Activated naive CD8-positive, alpha-beta T cell treated with anti-CD3 and anti-CD28 coated beads, Interleukin-2, amount 10 ng/mL, durations not matched to agents 7 days and 5 days (primary cell): ENCODE measurements at places on chromosomes 6 and 20.

- no peak for DNase-seq
Observed at GRCh38 chr6:14656649-14657048, 539.1 kb downstream of the CD83 start.

GRCh38 chr6:157665180-157665579 is 157.9 kb upstream of the SNX9 start:
- DNase-seq, result no peak

GRCh38 chr6:134902074-134902861 is 47.6 kb downstream of the ALDH8A1 start:
- DNase-seq, result no peak

GRCh38 chr6:131574133-131574532 is 1.1 kb downstream of the ARG1 start:
- no peak for DNase-seq

DNA sequence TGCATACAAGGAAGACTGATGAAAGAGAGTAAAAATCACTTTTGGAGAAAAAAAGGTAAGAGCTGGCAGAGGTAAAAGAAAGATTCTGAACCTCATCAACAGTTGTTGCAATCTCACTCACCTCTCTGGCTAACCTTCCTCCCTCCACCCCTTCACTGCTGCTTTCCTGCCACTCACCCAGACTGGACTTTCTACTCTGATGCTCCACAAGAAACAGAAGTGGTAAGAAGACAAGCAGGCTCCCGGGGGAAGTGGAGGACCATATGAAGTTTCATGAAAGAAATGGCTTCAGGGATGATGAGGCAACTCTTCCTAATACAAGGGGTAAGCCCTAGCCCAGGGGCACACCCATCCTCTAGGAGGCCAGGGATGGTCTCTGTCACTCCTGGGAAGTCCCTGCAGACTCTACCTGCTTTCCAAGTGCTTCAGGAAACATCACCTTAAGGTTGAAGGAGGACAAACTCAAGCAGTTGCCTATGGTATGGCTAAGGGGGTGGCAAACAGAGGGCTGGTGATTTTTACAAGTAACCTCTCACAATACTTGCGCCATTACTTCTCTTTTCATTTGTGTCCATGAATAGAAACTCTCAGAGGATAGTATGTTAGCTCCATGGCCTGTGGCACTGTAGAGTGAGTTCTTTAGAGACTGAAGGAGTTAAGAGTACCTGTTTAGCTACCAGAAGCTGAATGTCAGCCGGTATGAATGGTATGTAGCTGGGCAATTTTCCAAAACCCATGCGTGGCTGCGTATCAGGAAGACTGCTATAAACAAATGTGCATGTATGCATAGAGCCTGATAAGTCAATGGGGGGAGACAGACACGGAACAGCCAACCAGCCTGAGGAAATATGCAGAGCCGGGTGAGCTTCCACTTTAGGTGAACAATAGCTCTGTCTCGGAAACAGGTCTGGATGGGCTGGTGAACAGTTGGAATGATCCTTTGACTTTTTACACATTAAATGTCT is 112.0 kb downstream of the BACH2 start:
- no peak for DNase-seq

DNA sequence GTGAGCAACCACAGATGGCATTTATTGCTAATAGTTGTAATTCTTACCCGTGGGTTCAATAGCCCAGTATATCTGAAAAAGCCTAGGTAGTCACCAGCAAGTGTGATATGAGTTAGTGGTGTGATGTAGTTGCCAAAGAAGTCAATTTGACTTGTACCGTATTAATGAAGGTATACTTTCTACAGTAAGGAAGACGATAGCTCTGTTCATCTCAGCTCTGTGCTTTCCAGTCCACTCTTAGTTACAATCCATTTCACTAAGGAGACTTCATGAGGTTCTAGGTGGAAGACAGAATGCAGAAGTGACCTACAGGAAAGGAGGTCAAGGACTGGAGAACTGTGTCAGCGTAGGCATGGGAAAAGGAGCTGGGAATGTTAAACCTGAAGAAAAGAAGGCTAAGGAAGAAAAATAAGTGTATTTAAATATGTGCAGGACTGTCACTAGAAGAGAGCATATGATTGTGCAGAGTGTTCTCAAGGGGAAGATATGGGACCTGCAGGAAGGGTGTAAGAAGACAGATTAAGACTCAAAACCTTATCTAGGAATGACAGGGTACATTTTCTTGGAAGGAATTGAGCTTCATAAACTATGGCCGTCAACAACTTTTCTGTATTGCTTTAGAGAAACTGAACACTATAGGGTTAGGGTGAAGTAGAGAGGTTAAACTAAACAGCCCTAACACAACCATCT is 116.9 kb upstream of the SCGN start:
- DNase-seq, result no peak

- DNase-seq, result peak; percentile 95
Observed at GRCh38 chr6:42547407-42548329, 16.2 kb upstream of the UBR2 start.

GRCh38 chr20:5890773-5891441 is 59.4 kb downstream of the TRMT6 start:
- DNase-seq, result no peak

DNA sequence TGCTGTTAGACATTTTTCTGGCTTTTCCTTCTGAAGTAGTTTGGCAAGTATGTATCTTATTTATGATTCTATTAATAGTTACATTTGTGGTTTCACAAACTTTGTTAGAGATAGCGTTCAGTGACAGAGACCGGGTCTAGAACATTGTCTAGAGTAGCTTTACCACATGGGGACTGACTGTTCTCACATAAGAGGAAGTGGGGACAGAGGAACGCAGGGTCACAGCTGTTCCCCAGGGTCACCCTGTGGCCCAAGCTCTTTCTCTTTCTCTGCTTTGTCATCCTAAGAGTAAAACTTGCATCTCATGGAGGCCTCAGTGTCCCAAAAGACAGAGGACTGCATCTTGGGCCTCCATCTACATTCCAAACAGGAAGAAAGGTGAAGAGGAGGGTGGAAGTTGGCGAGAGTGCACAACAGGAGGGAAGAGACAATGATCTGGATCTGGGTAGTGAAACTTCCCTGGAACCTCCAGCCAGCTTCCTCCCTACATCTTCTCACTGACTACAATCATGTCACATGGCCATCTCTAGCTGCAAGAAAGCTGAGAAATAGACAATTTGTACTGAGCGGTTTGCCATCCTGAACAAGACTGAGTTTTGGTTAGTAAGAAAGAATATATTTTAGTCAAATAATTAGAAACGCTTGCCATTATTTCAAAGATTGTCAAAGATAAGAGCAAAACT is 645.8 kb upstream of the ARID1B start:
- no peak for DNase-seq

DNA sequence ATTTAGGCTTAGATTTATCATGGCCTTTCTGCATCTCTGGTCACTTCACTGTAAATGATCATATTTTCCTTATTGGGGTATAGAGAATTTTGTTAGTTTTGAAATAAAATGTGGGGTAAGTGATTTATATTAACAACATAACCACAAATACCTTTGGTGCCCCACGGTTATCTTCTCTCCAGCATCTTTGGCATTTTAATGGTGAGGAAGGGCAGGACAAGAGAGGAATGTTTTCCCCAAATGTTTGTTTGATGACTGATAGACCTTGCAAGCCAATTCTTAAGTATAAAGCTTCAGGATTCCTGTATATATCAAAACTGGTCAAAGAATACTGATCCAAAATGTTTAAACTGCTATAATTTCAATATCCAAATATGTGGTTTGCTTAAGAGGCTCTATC is 171.6 kb upstream of the SMLR1 start:
- DNase-seq, result no peak

DNA sequence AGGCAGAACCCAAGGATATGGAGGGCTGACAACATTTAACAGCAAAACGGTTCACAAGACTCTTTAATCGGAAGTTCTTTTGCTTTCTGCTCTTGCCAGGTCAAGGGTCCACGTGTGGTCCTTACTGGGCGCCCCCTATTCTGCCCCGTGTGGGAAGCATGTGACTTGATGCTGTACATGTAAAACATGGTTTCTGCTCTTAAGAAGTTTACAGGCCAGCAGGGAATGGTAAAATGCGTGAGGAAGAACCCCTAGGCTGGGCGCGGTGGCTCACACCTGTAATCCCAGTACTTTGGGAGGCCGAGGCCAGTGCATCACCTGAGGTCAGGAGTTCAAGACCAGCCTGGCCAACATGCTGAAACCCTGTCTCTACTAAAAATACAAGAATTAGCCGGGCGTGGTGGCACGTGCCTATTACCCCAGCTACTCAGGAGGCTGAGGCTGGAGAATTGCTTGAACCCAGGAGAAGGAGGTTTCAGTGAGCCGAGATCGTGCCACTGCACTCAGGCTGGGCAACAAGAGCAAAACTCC is 19.3 kb downstream of the ZNF217 start:
- DNase-seq, result no peak

DNA sequence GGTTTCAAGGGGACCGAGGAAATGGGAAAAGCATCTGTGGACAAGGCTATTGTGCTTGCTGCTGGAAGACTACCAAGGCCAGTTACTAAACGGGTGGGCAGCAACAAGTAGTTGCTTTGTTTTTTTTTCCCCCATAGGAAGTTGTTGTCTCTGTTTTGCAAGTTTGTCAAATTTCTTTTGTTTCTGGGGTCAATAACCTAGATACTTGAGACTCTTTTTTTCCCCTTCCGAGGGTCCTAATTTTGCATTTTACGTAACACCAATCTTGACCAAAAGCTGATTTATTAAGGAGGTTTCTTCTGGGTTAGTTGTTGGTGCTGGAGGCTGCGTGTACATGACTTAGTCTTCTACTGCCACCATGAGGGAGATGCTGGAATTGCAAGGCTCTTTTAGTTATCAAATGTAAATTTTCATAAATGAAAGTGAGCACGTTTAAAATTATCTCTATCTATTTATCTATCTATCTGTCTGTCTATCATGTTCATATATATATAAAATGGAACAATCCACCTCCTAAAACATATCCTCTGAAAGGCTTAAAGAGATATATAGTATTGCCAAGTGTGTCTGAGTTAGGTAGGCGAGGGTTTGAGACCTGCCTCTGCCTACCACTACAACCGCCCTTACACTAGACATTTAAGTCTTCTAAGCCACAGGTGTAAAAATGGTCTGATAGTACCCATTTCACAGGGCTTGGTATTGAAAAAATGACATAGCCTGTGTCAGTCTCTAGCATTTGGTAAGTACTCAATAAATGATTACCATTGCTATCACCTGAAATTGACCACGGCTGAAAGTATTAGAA is 60.2 kb downstream of the GCLC start:
- DNase-seq, result no peak

DNA sequence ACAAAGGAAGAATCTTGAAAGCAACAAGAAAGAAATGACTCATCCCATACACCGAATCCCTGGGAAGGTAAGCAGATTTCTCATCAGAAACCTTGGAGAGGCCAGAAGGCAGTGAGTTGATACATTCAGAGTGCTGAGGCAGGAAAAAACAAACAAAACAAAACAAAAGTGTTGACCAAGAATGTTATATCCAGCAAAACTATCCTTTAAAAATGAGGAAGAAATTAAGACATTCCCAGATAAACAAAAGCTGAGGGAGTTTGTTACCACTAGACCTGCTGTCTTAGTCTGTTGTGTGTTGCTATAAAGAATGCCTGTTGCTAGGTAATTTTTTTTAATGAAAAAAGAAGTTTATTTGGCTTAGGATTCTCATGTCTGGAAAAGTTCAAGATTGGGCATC is 33.7 kb upstream of the PPP1R3G start:
- no peak for DNase-seq

DNA sequence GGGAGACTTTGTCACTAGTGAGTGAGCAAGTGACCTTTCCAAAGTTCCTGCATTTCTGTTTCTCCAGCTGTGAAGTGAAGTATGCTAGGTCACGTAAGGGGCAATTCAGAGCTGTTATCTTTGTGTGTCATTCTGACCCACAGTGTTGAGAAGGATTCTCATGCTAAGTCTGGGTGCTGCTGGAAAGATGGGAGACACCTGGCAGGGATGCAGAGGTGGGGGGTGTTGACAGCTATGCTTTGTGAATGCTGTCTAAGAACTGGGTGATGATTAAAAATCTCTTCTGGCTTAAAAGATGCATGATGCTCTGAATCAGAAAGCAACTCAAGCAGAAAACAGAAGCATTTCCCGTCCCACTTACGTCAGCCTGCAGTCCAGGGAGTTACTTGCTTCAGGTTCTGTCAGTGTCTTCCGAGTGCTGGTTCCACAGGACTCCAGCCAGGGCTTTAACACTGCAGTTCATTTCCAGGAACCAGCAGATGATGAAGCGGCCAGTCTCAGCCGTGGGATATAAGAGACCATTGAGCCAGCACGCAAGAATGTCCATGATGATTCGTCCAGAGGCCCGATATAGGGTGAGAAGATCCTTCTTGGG is 30.9 kb upstream of the ASXL1 start:
- DNase-seq, result no peak

- DNase-seq, result no peak
Observed at GRCh38 chr6:50889497-50889896, 70.8 kb downstream of the TFAP2B start.

DNA sequence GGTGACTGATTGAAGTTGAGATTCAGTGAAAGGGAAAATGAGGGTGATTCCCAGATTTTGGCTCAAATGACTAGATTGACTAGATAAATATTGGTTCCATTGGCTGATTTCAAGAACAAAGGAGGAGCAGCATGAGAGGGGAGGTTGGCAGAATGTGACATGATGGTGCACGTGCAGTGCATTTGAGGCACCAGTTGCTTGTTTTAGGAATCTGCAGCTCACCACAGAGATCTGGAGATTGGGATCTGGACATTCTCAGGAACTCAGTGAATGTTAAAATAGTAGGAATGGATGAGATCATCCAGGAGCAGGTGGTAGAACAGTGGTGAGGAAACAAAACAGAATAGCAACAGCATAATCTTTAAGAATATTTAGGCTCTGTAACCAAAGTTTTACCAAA is 496.3 kb downstream of the DHX35 start:
- no peak for DNase-seq

- no peak for DNase-seq
Observed at GRCh38 chr6:25402125-25402524, 123.0 kb downstream of the CARMIL1 start.

GRCh38 chr20:63778034-63778752 is 38.6 kb downstream of the SLC2A4RG start:
- no peak for DNase-seq

DNA sequence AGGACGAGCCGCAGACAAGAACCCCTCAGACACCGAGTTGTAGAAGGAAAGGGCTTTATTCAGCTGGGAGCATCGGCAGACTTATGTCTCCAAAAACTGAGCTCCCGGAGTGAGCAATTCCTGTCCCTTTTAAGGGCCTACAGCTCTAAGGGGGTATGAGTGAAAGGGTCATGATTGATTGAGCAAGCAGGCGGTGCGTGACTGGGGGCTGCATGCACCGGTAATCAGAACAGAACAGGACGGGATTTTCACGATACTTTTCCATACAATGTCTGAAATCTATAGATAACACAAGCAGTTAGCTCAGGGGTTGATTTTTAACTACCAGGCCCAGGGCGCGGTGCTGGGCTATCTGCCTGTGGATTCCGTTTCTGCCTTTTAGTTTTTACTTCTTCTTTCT is 226.4 kb upstream of the PLCB4 start:
- no peak for DNase-seq

- no peak for DNase-seq
Observed at GRCh38 chr6:87908978-87909811, 138.4 kb upstream of the SPACA1 start.

DNA sequence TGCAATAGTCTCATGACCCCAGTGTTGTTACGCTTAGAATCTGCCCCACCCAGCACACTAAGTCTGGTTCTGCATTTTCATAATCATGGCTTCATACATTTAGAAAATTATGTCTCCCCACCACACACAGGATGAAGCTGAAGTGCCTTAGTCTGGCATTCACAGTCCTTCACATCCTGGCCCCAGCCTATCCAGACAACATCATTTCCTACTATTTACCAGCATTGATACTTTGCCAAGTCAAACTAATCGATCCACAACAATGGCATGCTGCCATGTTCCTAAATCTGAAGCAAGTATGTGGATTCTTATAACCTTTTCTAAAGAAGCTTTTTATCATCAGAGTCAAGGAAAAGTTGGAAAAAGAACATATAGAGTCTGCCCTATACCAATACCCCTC is 132.4 kb upstream of the FBXL4 start:
- no peak for DNase-seq
